ENCODE measurements at places on chromosomes 12 and 14. TPM values are rescaled to one million over a fixed set of nuclear protein-coding genes. Genes with fewer than 3 reads are reported as not detected.

DNA sequence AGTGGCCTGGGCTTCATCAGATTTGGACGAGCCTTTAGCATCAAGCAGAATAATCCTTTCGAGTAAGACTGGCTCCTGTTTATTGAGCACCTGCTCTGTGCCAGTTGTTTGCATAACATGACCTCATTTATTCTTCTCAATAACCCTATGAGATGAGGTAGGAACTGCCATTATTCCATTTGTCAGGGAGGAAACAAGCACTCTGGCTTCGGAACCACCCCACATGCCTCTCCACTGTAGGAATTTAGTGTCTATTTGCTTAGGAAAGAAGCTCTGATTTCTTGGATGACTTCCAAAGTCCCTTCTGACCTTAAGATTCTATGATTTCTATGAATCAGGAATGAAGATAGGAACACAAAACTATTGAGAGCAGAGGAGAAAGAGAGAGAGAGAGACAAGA, 11.0 kb downstream of the SAMD4A start:
- DNase-seq = no peak

DNA sequence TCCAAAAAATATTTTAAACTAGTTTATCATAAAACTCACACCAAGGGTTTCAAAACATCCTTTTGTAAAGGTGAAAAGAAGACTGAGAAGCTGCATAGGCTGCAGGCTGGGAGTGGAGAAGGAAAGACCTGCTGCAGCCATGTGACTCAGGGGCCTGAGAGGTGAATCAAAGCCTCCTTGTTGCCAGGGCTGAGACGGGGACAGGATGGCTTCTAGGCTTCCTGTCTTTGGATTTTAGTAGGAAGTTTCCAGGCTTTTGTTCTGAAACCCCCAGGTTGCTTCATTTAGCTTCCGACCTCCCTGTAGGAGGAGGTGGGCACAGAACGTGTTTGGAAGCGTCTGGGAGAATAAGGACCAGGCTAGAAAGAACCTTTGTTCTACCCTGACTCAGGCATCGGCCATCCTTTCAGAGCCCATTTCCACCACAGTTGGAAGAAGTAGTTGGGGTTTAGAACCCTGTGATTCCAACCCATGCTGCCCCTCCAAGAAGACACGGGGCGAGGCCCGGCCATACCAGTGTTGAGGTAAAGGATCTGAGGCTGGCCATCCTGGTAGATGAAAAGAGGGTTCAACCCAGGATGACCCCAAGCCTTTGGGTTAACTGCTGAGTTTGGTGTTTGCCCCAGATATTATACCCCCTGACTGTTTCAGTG, 122.4 kb downstream of the SLC25A47 start:
- no peak for DNase-seq

TAS2R7 gene
- not detected for total RNA-seq

RFX4 gene
- not detected for total RNA-seq

DNA sequence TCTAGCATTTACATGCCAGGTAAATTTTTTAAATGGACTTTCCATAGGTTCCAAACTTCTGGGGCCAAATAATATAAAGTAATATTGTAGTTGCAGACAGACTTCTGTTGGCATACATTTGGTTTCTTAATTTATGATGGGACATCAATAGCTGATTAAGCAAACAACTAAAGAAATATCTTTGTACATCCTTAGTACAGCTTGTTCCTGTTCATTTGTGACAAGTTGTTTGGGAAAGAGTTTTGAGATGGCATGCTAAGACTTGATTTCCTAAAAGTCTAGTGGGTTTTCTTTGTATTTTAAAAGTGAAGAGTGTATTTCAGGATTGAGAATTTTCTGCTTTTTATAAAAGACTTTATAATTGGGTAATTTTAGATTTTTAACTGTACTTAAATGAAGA, 41.0 kb downstream of the CCDC91 start:
- DNase-seq = no peak

DNA sequence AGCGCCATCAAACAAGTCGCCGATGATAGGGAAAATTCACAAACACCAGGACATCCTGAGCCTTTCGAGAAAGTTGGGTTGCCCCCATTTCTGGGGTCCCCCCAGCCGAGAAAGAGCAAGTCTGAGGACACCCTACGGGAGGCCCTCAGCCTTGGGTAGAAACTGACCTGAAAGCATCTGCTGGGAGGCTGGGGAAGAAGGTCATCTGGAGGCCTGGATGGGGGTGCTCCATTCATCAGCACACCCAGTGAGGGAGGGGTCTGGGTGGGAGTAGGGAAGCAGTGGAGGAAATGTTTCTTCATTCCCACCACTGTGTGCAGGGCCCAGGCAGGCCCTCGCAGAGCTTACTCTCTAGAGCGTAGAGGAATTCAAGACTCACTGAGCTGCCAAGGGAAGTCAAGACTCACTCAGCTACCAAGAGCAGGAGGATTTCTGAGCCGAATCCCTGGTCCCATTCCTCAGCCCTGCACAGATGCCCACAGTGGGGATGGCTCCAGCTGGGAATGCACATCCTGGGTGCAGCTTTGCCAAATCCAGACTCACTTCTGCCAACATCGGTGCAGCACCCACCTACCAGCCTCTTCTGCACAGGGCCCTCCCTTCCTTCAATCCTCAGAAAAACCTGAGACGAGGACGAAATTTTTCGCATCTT, 38.1 kb downstream of the DIO3 start:
- no peak for DNase-seq

Measured in Right ventricle myocardium superior (tissue), 1 donor.